Right lung (tissue), 10 donors: ENCODE measurements at places on chromosomes 4 and X.

DNA sequence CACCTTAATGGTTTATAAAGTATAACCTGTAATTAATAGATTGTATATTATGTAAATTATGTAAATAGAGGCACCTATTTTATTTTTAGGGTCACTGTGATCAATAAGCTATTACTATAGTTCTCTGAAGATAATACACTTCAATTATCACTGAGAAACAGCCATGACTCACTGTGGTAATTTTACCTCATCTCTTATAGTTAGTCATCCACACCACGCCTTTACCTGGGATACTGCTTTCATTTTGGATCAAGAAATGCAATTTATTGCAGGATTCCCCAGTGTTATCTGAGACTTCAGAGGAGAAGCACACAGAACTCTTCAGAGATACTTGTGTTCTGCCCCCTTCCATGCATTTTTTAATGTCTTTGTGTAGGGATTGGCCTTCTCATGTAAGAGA, 348.1 kb upstream of the ATOH1 start:
- no peak for DNase-seq

- DNase-seq: no peak
These were observed 109.0 kb upstream of the DDIT4L start for GRCh38 chr4:100299046-100299840.

DNA sequence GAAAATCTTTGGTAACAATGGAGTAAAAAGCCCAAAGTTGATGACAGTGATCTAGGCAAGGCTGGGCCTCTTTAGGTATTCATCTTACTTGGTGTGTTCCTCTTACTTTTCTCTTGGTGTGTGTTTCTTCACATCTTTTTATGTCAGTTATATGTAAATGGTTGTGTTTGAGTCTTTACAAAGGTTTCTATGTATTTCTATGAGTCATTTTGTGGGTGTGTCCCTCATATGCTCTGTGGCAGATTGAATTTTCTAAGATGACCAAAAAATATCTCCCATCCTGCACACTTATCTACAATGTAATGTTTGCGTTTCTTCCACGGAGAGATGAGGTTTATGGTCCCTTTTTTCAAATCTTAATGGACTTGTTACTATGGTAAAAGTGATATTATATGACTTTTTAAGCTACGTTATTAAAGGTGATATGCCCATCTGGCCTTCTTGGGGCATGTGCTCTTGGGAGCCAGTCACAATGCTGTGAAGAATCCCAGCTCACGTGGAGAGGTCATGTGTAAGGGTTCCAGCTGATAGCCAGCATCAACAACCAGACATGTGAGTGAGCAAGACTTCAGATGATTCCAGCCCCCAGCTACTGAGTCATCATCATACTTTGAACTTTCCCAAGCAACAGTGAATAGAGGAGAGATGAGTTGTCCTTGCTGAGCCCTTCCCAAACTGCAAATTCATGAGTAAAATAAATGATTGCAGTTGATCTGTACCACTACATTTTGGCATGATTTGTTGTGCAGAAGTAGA, 126.9 kb downstream of the CBLL2 start:
- no peak for DNase-seq

DNA sequence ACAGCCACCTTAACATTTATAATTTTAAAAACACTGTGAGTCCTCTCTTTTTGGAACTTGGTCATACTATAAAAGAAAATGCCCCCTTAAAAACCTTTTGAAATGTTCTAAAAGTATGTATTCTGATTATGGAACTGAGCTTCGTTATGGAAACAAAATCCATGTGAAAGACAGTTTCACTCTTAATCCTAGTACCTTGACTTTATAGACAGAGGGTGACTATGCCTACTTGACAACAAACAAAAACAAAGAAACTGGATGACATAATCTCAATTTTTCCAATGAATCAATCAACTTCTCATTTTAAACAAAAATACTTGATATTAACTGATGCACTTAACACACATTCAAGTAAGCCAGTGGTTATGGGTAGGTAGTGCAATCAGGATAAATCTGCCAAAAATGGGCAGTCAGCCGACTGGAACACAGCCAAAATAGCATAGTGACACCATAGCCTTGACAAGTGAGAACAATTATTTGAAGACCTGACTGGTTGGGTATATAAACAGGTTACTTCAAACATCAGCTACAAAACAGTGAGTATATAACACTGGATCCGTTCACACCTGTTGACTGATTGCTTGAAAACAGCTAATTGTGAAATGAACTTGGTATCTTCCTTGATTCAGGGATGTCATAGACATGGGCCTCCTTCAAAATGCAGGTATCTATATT, 265.5 kb downstream of the PPP3CA start:
- DNase-seq: no peak

DNA sequence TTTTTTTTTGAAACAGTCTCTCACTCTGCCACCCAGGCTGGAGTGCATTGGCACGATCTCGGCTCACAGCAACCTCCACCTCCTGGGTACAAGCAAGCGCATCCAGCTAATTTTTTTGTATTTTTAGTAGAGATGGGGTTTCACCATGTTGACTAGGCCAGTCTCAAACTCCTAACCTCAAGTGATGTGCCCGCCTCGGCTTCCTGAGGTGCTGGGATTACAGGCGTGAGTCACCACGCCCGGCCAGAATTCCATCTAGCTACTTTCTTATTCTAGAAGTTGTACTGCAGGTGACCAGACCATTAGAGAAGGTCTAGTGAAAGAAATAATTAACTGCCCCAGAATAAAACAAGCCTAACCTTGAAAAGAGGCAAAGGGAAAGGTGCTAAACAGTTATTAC, 2.3 kb downstream of the LRBA start:
- DNase-seq: no peak

GRCh38 chr4:86594559-86595425, 677 bp downstream of the PTPN13 start:
- peak; percentile 54 for DNase-seq

GRCh38 chr4:71184195-71184781, 154.5 kb upstream of the SLC4A4 start:
- DNase-seq: peak; percentile 58

DNA sequence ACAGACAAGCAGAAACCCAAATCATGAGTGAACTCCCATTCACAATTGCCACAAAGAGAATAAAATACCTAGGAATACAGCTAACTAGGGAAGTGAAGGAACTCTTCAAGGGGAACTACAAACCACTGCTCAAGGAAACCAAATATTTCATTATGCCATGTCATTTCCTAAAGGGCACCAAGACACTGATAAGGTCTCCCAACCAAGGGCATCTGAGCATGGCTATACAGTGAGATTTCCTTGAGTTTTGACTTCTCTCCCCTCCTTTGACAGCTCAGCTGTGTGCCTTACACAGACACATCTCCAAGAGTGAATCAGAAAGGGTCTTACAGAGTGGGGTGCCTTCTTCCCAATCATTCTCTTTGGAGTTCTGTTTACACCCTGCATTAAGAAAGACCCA, 40.4 kb downstream of the PCDH7 start:
- DNase-seq: no peak

DNA sequence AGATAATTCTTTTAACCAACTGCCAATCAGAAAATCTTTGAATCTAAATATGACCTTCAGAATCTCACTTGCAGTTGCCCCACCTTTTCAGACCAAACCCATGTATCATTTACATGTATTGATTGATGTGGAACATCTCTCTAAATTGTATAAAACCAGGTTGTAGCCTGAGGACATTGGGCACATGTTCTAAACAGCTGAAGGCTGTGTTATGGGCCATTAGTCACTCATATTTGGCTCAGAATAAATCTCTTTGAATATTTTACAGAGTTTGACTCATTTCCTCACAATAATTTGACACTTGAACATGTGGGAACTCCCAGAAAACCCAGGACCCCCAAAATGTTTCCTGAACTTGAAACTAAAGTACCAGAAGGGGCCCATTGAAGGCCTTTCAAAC, 58.7 kb downstream of the UGT2B10 start:
- no peak for DNase-seq

- no peak for DNase-seq
These were observed 121.3 kb downstream of the EGF start for GRCh38 chr4:110034026-110034393.

GRCh38 chr4:23788027-23788426, 101.8 kb downstream of the PPARGC1A start:
- no peak for DNase-seq

DNA sequence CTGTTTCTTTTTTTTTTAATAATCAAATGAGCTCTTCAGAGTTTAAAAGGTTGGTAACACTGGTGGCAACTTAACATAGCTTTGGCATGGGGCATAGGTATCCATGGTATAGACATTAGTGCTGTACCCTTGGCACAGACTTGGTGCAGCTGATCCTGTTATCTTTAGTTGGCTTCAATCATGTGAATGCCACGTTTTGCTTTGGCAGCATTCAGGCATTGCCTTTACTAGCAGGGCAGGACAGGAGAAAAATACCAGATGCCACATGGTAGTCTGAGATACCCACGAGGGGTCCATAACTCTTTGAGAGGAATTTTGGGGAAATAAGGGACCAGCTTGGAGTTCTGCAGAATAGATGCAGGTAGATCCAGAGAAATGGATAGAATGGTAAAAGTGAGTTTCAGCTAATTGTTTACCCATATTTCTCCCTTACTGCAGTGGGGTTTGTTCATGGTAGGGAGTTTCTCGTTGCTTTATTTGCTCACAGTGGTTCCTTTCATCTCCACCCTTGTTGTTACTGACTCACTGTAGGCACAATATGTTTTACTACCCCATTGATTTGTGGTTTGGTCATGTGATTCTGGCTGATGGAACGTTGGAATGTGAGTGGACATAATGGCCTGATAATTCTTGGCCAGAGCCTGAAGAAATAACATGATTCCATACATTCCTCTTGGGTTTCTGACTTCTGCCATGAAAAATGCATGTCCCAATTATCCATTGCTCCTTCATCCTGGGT, 342.7 kb downstream of the GLUD2 start:
- no peak for DNase-seq

DNA sequence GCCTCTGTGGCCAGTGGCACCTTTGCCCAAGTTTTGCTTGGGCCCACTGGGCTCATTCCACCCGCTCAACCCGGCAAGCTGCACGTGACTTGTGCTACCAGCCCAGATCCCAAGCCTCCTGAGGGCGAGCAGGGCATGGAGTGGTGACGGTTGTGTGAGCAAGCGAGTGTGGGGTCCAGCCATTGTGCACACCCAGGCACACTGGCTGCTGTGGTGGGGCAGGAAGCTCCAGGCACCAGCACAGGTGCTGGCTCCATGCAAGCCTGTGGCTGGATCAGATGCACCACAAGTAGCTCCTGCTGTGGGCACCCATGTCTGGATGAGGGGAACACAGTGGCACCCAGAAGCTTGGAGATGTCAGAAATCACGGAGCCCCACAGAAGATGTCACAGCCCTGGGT, 557.0 kb upstream of the GNPDA2 start:
- no peak for DNase-seq

GRCh38 chr4:164700471-164700870, 53.5 kb upstream of the SMIM31 start:
- DNase-seq: no peak

- no peak for DNase-seq
These were observed 113.0 kb downstream of the ANAPC10 start for GRCh38 chr4:144985014-144985413.

DNA sequence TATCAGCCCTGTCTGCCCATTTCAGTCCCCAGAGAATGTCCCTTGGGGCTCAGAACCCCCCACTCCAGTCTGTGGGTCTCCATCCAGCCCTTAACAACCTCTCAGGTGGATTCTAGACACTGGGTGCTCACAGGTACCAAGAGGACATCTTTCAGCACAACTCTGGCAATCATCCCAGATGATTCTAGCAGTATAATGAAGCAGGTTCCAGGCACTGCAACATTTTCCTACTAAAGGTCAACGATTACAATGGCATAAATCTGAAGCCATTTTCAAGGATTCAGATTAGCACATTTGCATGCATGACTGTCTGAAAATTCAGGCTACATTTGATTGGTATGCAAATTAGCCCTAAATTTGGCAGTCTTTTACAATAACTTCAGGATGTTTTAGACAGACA, 10.0 kb downstream of the SLC2A9 start:
- no peak for DNase-seq
